Stimulated activated CD4-positive, alpha-beta T cell treated with anti-CD3 and anti-CD28 coated beads, Interleukin-4, amount 100 ng/mL, for 48 hours (primary cell): ENCODE measurements at places on chromosomes 2 and 18.

- no peak for DNase-seq
These were observed 97.8 kb downstream of the CSRNP3 start for GRCh38 chr2:165567273-165567672.

DNA sequence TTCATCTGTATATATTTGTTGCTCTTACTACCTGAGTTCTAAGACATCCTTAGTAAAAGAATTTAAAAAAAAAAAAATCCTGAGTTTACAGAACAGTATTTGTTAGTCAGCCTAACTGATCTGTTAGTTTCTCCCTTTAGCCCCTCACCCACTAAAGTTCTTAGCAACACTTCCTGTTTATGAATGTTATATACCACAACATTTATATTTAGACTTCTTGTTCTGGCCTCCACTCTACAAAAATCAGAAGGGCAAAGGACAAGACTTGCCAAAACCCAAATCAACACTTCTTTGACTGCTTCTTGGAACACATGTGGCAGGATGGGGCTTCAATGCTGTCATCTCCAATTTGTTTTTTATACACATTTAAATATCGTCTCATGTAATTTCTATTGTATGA, 71.1 kb downstream of the MGAT5 start:
- DNase-seq = no peak

- DNase-seq = no peak
These were observed 751 bp upstream of the NMI start for GRCh38 chr2:151289972-151290866.

GRCh38 chr2:64655018-64655664, 1.4 kb upstream of the SERTAD2 start:
- no peak for DNase-seq

DNA sequence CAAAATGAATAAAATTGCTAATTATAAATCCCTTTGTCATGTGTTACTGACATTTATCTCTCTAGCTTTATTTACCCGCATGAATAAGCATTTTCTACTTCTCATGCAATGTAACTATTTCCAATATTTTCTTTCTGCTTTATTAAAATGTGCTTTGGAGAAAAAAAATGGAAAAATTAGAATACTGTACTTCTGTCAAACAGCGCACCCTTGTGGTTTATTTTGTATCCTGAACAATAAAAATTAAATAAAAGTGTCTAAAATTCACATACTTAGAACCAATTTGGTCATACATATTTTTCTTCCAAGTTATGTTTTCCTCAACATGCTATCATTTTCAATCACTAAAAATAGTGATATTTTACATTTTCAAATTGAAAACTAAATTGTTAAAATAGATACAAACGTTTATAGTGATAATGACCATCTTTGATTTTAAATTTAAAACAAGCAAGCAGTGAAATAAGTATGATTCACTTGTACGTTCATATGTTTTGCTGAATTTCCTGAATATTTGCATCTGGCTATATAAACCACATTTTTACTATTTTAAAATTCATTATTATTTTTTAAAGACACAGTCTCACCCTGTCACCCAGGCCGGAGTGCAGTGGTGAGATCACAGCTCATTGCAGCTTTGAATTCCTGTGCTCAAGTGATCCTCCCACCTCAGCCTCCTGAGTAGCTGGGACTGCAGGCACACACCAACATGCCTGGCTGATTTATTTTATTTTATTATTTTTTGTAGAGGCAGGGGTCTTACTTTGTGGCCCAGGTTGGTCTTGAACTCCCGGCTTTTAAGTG, 95.9 kb upstream of the GRB14 start:
- no peak for DNase-seq

GRCh38 chr2:31729442-31730092, 148.8 kb upstream of the SRD5A2 start:
- DNase-seq = no peak

DNA sequence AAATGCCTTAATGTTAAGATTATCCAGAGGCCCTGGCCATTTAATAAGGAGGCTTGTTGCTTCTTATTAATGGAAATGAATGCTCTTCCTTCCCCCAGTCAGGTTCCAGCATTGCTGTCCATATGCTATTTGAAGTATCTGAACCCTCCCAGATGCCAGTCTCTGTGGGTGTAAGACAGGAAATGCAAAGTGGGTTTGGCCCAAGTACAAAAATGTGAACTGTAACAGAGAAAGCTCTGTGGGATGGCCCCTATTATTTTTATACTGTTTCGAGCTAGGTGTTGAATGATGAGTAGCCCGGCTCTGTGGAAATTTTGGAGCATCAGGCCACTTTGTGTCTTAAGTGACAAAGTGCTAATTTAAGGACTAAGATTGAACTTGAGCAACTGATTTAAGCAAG, 141.0 kb downstream of the UXS1 start:
- DNase-seq = no peak

DNA sequence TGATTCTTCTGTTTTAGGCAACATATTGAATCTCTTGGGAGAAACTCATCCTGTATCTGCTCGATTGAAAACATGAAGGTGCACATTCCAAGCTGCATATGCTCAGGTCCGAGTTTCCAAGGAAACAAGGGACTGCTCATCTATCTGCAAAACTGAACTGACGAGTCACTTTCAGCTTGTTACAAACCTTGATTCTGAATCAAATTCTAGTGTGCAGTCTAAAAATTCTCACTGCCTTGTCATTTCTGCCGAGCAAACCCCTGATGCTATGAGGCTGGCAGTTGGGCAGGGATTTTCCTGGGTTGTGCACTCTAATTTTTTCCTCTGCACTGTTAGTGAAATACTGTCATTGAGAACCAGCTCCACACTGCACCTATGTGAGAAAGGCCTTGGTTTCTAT, 101.3 kb upstream of the ETAA1 start:
- no peak for DNase-seq

DNA sequence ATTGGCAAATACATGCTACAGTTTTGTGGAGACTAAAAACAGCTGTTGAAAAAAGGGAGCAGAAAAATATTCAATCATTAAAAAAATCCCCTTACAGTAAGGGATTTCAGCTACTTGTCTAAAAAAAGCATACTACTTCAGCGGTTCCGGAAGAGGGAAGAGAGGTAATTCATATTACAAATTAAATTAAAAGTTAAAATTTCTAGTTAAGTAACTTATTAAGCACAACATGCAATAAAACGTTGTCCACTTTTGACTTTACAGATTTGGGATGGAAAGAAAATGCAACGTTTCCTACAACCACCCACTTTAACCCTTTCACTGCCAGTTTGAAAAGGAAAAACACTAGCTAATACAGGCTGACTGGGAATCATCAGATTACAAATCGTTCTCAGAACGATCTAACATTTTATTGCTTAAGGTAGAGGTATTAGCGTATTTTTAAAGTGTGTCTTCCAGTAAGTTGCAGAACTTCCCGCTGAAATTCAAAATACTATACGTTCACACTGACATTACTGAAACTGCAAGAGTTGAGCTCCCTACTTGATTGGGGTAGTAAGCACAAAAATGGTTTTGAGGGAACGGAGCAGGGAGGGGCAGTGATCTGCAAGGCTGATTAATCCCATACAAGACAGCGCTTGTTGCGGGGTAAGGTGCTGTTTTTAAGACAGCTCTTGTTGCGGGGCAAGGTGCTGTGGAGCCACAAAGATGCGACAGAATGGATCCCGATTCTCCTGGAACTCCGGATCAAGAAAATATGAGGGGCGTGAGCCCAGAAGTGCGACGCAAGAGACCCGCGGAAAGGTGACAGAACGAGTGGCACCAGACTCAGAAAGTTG, 743 bp downstream of the HADHA start:
- no peak for DNase-seq

DNA sequence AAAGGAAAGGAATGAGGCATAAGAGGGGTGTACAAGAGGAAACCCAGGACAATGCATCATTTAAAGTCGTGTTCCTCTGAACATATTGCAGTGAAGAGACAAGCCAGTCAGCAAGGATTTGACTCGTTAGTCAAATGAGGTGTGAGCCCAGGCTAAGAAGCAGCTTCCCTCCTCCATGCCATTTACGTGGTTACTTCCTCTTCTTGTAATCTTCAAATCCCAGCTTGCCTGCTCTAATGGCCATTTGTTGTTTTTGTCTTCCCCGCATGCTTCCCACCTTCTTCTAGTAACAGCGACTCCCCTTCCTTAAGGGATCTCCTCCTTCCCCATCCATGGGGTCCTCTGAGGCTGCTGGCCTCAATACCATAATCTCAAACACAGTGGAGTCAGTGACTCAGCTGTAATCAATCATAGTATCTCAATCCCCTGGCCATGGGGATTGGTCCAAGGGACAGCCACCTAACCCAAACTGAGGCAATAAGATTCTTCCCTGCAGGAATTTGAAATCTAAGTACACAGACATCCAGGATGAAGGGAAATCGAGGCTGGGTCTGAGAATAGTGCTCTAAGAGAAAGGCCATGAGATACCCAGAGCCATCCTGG, 37.6 kb downstream of the SLC14A1 start:
- DNase-seq = no peak

- no peak for DNase-seq
These were observed 1.4 kb downstream of the IL36RN start for GRCh38 chr2:113060396-113060795.

DNA sequence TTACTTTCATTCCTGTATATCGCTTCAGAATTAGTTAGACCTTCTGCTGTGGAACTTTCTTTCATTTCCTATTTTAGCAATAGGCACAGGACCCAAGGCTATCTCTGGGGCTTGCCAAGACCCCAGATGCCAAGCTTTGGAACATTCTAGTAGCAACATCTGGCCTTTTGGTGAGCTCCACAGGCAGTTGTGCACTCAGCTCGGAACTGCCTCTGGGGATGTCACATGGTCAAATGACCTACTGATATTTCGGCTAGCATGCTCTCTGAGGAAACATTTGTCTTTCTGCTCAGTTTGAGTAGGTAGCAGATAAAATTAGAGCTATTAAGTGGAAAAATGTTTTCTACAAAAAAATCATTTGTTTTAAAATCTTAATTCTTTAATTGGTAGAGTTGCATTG, 76.6 kb upstream of the ITGA4 start:
- DNase-seq = no peak

GRCh38 chr18:55768255-55768654, 180.3 kb upstream of the TCF4 start:
- DNase-seq = no peak

- DNase-seq = no peak
These were observed 120.4 kb downstream of the PDCL3 start for GRCh38 chr2:100683231-100683630.

DNA sequence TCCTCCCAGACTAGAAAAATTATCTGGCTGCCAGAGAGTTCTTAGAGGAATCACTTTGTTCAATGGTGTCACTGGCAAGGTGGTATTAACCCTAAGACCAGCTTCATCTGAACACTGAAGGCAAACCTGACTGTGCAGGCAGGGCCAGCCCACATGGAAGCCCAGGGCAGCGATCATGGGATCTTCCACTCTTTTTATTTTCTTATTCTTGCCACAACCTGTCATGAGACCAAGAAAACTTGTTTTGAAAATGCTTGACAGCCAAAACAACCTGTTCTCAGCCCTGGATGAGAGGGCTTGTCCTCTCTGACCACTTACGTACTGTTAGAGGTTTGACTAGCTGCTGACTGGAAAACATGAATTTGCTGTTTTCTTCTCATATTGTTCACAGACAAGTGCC, 75.3 kb upstream of the FOSL2 start:
- DNase-seq = no peak

DNA sequence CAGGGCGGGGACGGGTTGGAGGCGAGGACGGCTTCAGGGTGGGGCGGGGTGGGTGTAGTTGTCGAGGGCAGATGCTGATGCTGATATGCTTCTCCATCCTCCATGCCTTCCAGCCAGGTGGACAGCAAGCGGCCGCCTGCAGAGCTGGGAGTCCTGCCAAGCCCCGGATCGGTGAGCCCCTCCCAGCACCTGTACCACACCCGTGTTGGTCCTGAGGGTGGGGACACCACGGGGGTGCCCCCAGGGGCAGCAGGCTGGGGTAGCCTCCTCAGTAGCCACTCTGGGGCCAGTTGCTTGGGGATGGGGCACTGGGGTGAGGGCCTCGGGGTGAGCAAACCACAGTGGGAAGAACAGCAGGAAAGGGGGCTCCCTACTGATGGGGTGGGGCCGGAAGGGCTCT, 2.6 kb downstream of the ANO7 start:
- no peak for DNase-seq

GRCh38 chr2:174693344-174693743, 70.9 kb downstream of the CHRNA1 start:
- DNase-seq = no peak

GRCh38 chr2:64453770-64454385, at the start of gene LGALSL:
Gene LGALSL, plus strand, starts transcription at chr2:64454162. Its CDS starts 384 bp downstream, at chr2:64454546.
- DNase-seq = no peak

DNA sequence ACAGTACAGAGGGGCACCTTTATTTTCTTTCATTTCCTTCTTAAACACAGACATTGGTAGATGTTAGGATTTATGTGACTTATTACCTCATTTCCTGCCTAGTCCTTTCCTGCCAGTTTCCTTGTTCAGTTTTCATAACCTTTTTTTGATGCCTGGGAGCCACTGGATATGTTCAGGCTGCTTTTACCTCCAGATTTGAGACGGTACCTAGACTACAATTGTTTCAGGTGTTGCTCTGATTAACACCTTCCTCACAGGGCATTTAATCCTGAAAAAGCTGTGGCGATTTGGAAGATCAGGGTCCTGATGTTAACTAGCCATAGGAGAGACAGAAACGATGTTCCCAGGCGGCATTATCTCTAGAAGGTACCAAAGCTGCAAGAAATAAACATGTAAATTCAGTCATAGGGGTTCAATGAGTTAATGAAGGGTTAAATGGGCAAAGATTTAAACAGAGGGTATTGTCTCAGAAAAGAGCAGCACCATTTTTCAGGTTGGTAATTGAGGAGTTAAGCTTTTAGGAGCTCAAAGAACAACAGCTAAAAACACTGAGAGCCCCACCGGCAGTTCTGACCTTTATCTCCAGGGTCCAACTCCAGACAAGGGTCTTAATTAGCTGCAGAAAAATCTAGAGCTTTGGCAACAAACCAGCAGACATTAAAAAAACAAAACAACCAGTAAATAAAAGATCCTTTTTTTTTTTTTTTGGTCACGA, 93.3 kb downstream of the HRH4 start:
- no peak for DNase-seq

DNA sequence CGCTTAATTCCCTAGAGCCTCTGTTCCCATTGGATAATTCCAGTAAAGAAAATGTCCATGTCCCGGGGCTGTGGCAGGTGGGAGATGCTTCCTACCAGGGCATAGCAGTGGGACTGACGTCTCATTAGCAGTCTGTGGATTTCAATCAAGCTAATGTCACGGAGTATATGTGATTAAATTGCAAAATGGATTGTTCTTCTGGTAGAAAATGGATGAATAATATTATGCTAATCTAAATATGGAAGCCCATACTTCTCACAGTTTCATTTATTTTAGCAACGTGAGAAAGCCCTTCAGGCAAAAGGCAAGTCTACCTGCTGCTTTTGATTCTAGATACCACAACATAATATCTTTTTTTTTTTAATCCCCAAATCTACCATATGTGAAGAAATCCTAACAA, 185.5 kb downstream of the DNER start:
- DNase-seq = no peak

DNA sequence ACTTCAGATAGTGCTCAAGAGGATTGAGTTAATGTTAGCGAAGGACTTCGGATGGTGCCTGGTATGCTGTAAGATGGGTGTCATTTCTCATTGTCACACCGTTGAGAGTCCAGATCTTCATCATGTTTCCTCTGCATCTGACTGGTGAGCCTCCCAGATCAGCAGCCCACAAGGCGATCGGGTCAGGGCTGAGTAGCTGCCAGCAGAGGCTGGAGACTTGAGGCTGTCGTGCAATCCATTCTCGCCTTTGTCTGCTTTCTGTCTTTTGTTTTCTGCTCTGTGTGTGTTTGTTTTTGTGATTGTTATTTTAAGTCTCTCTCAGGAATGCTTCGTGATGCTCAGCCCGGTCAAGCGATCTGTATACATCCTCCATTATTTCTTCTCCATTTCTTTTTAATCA, 95.8 kb downstream of the TGOLN2 start:
- no peak for DNase-seq

- no peak for DNase-seq
These were observed 202.8 kb upstream of the TWIST2 start for GRCh38 chr2:238645095-238645494.
